ENCODE measurements at places on chromosomes 1 and 21. TPM values are rescaled to one million over a fixed set of nuclear protein-coding genes. Genes with fewer than 3 reads are reported as not detected.

- DNase-seq: peak; percentile 79
Measured at GRCh38 chr1:107936498-107937481, 28.2 kb downstream of the VAV3 start.

GRCh38 chr1:204566583-204566955, 50.4 kb downstream of the MDM4 start:
- DNase-seq: no peak

GRCh38 chr1:178749581-178750166, 24.6 kb downstream of the RALGPS2 start:
- DNase-seq: no peak

- no peak for DNase-seq
Measured at GRCh38 chr1:175131095-175131494, 61.5 kb downstream of the KIAA0040 start.

CYP4A22 gene
- total RNA-seq: not detected

PTPRC gene
- 11.4 TPM for total RNA-seq
